ENCODE measurements at places on chromosomes 5 and 9.

DNA sequence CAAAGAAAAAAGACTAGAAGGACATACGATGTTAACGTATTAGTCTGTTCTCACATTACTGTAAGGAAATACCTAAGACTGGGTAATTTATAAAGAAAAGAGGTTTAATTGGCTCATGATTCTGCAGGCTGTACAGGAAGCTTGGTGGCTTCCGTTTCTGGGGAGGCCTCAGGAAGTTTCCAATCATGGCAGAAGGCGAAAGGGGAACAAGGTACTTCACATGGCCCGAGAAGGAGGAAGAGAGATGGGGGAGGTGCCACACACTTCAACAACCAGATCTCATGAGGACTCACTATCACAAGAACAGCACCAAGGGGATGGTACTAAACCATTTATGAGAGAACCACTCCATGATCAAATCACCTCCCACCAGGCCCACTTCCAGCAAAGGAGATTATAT is 110.1 kb downstream of the CARTPT start:
- no peak for DNase-seq

GRCh38 chr5:3511519-3511918 is 84.1 kb upstream of the IRX1 start:
- DNase-seq, result no peak

GRCh38 chr9:36988848-36989247 is 45.2 kb downstream of the PAX5 start:
- no peak for DNase-seq

- DNase-seq, result no peak
These were observed 85.1 kb downstream of the NDUFAF2 start for GRCh38 chr5:61030163-61030482.

GRCh38 chr9:98504298-98505282 is 204.1 kb downstream of the GABBR2 start:
- DNase-seq, result no peak

DNA sequence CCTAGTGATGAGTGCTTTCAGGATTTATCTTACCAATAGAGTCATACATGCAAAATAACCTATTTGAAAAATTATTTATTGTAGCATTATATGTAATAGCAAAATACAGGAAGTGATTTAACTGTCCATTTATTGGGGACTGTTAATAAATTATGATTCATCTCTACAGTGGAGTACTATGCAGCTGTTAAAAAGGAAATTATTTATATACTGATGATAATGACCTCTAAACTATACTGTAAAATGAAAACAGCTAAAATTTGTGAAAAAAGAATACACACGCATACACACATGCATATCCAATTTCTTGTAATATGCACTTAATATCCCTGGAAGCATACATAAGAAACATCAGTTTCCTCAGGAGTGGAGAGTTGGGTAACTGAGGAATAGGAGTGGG is 58.0 kb upstream of the PALM2AKAP2 start:
- DNase-seq, result no peak

GRCh38 chr9:123485216-123485615 is 129.2 kb downstream of the CRB2 start:
- DNase-seq, result no peak

DNA sequence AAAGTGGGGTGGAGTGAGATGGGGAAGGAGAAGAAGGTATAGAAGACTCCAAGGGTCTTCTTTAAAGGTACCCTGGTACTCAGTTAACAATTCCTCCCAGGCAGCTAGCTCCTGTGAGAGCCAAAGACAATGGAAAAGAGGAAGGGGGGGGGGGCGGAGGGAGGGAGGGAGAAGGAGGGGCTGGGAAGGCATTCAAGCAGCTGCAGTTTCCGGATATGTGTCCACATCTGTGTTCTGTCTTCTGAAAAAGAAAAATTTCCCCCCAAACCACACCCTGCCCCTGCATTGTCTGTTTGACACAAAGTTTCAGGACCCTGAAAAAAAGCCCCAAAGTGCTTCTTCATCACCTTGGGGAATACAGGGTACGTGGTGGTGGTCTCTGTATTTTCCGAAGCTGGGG is 11.1 kb downstream of the SPRY4 start:
- DNase-seq, result no peak

DNA sequence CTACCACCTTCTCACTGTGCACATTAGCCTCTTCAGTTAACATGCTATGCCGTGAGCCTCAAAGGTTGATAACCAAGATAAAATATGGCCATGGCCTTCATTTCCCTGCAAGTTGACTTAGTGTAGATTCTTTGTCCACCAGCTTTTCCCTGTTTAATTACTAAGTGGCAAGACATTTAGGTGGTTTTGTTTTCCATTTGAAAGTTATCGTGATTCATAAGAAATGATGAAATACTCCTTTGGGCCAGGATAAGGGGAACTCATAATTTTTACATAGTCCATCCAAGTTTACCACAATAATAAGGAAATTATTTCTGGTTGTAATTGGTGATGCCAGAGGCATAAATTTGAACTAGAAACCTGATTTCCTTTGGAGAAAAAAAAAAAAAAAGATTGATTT is 609.6 kb downstream of the TAF11L14 start:
- DNase-seq, result no peak

- DNase-seq, result no peak
These were observed 124.5 kb downstream of the CDH12 start for GRCh38 chr5:22728610-22729009.

DNA sequence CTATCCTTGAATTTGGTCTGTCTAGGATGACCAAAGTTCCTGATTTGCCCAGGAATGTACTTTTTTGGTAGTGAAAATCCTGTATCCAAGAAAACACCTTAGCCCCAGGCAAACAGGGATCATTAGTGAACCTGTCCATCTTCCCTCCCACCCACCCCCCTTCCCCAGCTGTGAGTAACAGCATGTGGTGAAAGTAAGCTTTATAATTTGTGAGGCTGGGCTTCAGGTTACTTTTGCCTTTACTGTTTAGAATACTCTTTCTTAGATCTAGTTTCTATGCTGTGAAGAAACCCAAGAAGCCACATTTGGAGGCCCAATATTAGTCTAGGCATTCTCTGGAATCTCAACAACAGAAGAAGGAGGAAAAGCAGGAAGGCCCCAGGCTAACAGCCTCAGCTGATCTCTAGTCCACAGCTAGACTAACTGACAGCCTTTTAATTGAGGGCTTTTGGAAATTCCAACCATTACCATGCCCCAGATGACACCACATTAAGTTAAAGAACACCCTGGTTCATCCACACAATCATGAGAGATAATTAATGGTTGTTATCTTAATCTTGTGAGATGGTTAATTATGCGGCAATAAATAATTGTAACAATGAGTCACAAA is 703.0 kb upstream of the NUDT12 start:
- no peak for DNase-seq

GRCh38 chr5:65811885-65812284 is 89.9 kb downstream of the NLN start:
- no peak for DNase-seq

DNA sequence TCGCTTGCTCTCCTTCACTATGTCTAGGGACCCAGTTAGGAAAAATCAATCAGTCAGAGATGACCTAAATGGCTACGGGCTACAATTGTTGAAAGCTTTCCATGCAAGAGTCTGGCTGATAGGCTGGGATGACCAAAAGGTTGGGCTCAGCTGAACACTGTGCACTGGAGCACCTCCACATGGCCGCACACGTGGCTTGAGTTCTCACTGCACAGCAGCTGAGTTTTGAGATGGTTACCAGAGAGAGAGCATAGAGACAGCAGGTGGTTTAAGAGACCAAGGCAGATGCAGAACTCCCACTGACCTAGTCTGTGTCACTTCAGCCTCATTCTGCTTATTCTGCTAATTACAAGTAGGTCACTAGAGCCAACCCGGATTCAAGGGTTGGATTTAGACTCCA is 2354.8 kb upstream of the C9orf72 start:
- DNase-seq, result no peak

- no peak for DNase-seq
These were observed 240.2 kb upstream of the SEMA6A start for GRCh38 chr5:116814626-116815385.

GRCh38 chr9:82761956-82762355 is 301.0 kb downstream of the RASEF start:
- DNase-seq, result no peak

- no peak for DNase-seq
These were observed 34.3 kb downstream of the PTGER4 start for GRCh38 chr5:40714001-40714400.

DNA sequence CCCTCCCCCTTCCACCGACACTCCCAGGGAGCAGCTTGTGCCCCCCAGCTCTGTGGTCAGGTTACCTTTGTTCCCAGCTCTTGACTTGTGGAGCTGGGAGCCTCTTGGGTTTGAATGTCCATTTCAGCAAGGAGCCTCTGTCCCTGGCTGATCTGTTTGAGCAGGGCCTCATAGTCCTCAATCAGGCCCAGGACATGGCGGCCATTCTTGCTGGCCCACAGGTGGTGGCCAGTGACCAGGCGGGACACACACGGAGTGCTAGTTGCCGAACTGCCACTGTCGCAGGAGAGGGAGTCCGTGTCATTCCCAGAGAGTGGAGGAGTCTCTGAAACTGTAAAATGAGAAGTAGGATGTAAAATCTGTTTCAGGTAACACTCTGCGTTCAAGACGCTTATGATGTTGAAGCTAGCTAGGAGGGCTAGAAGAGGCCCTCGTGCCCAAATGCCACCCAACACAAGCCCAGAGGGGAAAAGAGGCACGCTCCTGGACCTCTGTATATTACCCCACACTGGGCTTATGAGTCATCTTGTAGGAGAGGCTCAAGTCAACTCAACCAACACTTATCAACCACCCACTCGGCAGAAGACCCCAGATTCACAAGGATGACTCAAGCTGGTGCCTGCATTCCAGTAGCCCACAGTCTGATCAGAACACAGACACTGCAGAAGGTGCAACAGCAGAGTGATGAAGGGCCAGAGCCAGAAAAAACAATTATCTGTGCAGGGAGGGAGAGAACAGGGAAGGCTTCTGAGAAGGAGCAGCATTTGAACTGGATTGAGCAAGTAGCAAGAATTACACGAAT is 177.0 kb downstream of the CDK5RAP2 start:
- no peak for DNase-seq

GRCh38 chr9:104944871-104945270 is 16.9 kb upstream of the ABCA1 start:
- DNase-seq, result no peak

DNA sequence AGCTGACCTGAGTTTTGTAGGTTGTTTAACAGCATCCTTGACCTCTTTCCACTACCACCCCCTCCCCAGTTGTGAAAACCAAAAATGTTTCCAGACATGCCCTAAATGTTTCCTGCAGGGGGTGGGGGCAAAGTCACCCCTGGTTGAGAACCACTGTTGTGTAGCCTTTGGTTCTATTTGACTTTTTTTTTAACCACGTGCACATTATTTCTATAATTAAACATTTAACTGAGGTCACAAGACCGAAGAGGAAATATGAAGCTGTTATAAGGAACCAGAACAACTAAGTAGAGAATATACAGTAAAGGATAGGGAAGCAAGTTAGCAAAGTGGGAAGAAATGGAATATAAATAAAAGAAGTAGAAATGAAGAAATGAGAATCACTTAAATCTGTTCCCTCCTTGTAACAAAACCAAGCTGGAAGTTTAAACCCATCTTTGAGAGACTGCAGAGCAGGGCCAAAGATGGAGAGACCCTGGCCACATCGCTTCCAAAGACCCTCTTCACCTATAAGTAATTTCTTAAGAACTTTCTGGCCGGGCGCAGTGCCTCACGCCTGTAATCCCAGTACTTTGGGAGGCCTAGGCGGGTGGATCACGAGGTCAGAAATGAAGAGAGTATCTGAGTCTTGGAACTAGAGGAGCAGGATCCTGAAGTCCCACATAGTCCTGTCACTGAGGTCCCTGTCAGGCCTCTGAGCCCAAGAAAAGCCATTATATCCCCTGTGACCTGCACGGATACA is 14.4 kb downstream of the SIT1 start:
- no peak for DNase-seq

DNA sequence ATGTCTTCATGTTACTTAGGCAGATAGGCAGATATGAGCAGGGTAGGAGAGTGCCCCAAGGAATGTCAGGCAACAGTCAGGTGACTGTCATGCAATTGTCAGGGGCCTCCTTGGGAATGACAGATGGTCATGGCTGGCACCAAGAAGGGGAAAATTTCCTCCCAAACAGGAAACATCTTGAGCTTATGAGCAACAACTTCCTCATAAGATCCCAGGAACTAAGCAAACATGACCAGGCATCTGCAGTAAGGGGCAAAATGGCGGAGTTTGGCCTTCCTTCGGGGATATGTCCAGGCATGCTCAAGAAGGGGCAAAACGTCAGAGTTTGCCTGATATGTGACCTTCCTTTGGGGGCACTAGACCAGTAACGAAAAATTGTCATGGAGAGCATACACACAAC is 591.8 kb downstream of the PDE4D start:
- no peak for DNase-seq

- no peak for DNase-seq
These were observed 239.9 kb upstream of the PANK3 start for GRCh38 chr5:168819004-168819621.

DNA sequence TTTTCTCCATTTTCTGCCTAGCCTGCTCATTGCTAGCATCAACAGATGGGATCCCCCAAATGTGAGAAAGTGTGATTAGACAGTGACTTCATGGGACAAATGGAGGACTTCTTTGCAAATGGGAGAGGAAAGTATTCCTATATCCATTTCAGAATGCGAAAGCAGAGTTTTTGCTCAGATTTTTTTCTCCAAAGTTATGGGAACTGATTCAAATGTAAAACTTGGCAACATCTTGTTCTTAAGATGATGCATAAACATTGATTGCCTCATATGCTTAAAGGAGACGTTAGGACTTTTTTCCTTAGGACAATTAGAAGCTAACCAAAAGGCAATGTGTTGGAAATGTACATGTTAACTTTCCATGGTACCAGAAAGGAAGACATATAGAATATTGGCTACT is 704.3 kb upstream of the ZNF608 start:
- DNase-seq, result no peak

- DNase-seq, result no peak
These were observed 54.8 kb downstream of the UBAP1 start for GRCh38 chr9:34233672-34234071.

GRCh38 chr5:39405083-39405843 is 19.5 kb downstream of the DAB2 start:
- no peak for DNase-seq

DNA sequence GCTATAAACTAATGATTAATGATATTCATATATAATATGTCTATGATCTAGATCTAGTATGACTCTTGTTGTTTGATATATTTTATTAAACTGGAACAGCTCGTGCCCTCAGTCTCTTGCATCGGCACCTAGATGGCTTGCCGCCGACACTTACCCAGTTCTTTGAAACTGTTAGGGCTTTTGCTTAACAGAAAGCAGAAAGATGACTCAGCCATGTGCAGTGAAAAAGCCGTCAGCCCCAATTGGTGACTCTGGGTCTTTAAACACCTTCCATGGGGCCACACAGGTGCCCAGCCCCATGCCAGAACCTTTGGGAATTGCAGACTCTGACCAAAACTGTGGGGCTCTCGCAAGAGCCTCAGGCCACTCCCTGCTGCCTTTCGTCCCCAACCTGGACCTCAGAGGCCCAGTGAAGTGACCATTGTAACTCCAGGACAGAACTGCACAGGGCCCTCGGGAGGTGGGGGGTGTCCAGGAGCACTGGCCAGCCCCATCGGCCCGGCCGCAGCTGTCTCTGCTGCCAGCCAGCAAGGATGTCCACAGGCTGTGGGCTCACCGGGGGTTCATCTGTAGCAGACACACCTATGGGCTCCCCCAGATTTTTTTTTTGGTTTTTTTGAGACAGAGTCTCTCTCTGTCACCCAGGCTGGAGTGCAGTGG is 7.8 kb downstream of the LCN10 start:
- no peak for DNase-seq

GRCh38 chr9:107991581-107991980 is 502.0 kb upstream of the KLF4 start:
- no peak for DNase-seq

GRCh38 chr5:15752663-15753285 is 252.8 kb downstream of the FBXL7 start:
- no peak for DNase-seq
